ENCODE measurements at places on chromosomes 6 and 20. TPM values are rescaled to one million over a fixed set of nuclear protein-coding genes. Genes with fewer than 3 reads are reported as not detected.

BPIFA1 gene
- total RNA-seq = not detected

ROS1 gene
- not detected for total RNA-seq

OR2J1 gene
- total RNA-seq = not detected

IFT52 gene
- total RNA-seq = 14.0 TPM

C6orf118 gene
- not detected for total RNA-seq

LINC00237 gene
- total RNA-seq = not detected

GPLD1 gene
- total RNA-seq = 0.67 TPM

SLCO4A1 gene
- total RNA-seq = 43.4 TPM

SLC13A3 gene
- 0.07 TPM for total RNA-seq

KIAA1755 gene
- not detected for total RNA-seq

HLA-DRA gene
- total RNA-seq = 4.3 TPM

JARID2 gene
- total RNA-seq = 43.0 TPM

C6orf132 gene
- 0.14 TPM for total RNA-seq

ZC3H12D gene
- 72.2 TPM for total RNA-seq

- H3K4me1 ChIP-seq = no peaks in the 10 kb centered on the region
- no peak overlapping the region for H3K27ac ChIP-seq
- peaks cover 4% of the 10 kb centered on the region for H3K27me3 ChIP-seq
- no peaks in the 10 kb centered on the region for H3K36me3 ChIP-seq
Measured at GRCh38 chr6:51965222-51965801, 122.1 kb downstream of the PKHD1 start.

- no peak overlapping the region for H3K27ac ChIP-seq
- no peak for DNase-seq
- H3K27me3 ChIP-seq = no peaks in the 10 kb centered on the region
Measured at GRCh38 chr6:81621816-81622395, 130.6 kb downstream of the TENT5A start.

- H3K4me1 ChIP-seq = no peaks in the 10 kb centered on the region
- no peaks in the 10 kb centered on the region for H3K36me3 ChIP-seq
- no peaks in the 10 kb centered on the region for H3K27me3 ChIP-seq
Measured at GRCh38 chr6:110334423-110335180, 23.5 kb downstream of the METTL24 start.

- no peaks in the 10 kb centered on the region for H3K27me3 ChIP-seq
- no peaks in the 10 kb centered on the region for H3K4me1 ChIP-seq
- H3K36me3 ChIP-seq = peaks cover 24% of the 10 kb centered on the region
- DNase-seq = no peak
- no peak overlapping the region for H3K27ac ChIP-seq
- H3K4me3 ChIP-seq = no peak overlapping the region
Measured at GRCh38 chr20:13442986-13443385, 195.7 kb downstream of the TASP1 start.

DNA sequence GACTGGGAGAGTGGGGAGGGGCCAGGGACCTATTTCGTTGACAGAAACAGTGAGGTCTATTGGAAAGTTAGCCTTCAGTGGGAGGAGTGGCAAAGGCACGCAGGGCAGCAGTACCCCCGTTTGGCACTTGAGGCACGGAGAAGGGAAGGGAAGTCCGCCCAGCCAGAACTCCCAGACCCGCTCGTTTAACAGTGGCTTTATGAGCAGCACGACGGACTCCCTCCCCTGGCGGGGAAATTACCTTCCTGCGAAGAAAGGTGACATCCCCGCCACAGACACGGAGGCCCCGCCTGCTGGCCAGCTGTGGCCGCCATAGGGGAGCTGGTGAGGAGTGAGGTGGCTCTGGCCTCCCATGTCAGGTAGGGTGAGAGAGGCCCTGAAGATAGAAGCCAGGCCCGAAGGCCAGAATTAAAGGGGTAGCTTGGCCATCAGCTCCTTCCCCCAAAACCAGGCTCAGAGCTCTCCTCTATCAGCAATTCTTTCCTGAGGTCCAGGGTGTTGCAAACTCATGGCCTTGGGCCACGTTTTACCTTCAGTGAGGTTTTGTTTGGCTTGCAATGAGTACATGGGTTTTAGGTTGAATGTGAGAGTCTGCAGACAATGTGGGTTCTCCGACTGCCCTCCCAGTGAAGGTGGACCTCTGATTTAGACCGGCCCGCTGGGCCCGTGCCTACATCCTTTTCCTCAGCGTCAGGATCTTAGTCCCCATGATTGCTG lies 123.7 kb downstream of the MRPL14 start:
- peak overlapping the region; percentile 58 for H3K4me3 ChIP-seq
- peak; percentile 40 for DNase-seq
- peaks cover 16% of the 10 kb centered on the region for H3K27me3 ChIP-seq
- H3K27ac ChIP-seq = no peak overlapping the region

- peak; percentile 88 for DNase-seq
- H3K27me3 ChIP-seq = peaks cover 41% of the 10 kb centered on the region
- H3K4me1 ChIP-seq = peaks cover 35% of the 10 kb centered on the region
- no peak overlapping the region for H3K27ac ChIP-seq
Measured at GRCh38 chr6:52227495-52227894, 16.8 kb downstream of the IL17F start.

- peaks cover 4% of the 10 kb centered on the region for H3K4me1 ChIP-seq
- DNase-seq = no peak
- no peaks in the 10 kb centered on the region for H3K36me3 ChIP-seq
Measured at GRCh38 chr6:5471637-5472398, 210.5 kb downstream of the FARS2 start.

DNA sequence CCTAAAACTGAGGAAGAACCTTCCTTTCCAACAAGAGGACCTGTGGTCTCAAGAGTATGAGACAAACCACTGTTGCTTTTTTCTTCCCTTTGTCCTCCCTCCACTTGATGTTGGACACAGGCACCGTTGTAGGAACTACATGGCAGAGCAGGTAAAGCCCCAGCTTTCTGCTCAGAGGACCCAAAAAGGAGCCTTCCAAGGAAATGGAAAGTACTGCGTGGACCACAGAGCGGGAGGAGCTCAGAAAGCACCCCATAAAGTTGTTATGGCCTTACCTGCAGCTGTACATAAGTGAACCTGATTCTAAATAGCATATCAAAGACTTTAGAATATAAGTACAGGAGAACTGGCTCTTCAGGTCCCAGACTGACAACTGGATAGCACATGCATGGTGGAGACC lies 29.4 kb downstream of the TMEM74B start:
- H3K27ac ChIP-seq = no peak overlapping the region
- peaks cover 5% of the 10 kb centered on the region for H3K4me1 ChIP-seq
- peaks cover 56% of the 10 kb centered on the region for H3K36me3 ChIP-seq
- DNase-seq = no peak

GRCh38 chr6:87481931-87482330 lies 9.2 kb downstream of the SLC35A1 start:
- no peak for DNase-seq
- H3K27me3 ChIP-seq = no peaks in the 10 kb centered on the region
- H3K36me3 ChIP-seq = peaks cover 26% of the 10 kb centered on the region
- H3K4me3 ChIP-seq = no peak overlapping the region

DNA sequence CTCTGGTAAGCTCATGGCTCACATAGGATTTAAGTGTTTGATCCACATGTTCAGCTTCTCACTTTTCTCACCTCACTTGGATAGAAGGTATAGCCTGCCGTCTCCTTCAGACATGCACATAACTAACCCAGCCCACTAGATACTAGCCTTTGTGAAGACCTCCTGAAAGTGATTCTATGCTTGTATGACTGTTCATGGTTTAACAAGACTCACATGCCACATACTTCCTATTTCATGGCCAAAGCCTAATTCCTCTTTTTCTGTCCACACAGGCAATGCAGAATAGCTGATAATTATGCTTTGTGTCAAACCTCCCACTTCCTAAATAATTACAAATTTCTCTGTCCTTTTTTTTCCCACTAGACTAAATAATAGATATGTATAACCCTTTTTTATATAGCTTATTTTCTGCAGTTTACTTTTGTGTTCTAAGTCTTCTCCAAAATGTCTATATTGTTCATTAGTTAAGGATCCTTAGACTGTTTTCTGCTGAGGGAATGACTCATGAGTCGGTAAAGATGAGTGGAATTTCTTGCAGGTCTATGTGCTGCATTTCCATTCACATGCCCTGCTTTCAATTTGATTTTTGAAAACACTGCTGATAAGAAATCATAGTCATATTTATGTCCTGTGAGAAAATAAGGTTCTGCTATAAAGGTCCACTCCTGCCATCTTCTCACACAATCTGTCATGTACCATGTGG lies 43.0 kb downstream of the HDDC2 start:
- H3K4me3 ChIP-seq = no peak overlapping the region
- no peaks in the 10 kb centered on the region for H3K27me3 ChIP-seq
- H3K36me3 ChIP-seq = no peaks in the 10 kb centered on the region
- H3K4me1 ChIP-seq = no peaks in the 10 kb centered on the region
- no peak for DNase-seq

- peaks cover 62% of the 10 kb centered on the region for H3K36me3 ChIP-seq
- H3K4me1 ChIP-seq = peaks cover 3% of the 10 kb centered on the region
- H3K4me3 ChIP-seq = no peak overlapping the region
- no peak for DNase-seq
- no peaks in the 10 kb centered on the region for H3K27me3 ChIP-seq
- no peak overlapping the region for H3K27ac ChIP-seq
Measured at GRCh38 chr6:105326833-105327770, 75.8 kb downstream of the PREP start.

DNA sequence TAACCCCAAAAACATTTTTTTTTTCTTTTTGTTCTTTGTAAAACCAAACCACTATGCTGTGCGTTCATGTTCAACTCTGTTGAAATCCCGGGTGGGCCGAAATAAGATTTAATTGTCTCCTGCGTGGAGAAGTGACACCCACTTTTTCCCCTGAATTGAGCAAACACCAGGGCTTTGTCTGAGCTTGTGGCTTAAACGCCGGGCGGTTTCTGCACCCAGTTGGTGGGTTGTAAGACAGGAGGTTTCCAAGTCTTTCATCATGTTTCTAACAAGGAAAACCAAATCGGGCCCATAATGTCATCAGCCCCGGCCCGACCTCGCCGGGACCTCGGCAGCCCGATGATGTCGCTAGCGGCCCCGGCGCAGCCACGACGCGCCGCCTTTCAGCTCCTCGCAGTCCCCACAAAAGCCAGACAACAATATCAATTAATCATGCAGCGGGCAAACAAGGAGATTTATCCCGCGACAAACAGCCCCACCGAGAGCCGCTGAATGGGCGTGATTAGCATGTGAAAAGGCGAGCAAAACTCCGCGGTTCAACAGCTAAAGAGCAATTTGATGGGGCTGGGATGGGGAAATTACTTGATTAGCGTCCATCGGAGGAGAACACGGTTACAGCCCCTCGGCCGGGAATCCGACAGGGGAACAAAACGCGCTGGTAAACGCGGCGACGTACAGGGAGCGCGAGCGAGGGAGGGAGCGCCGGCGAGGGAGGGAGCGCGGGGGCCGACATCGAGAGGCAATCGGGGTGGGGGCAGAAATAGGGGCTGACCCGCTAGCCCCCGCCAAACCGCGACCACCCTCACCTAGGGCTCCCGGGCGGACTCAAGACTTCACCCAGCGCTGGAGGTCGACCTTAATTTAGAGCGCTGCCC lies 5.3 kb downstream of the LINC00237 start:
- peaks cover 67% of the 10 kb centered on the region for H3K27me3 ChIP-seq
- H3K27ac ChIP-seq = peak overlapping the region; percentile 92
- peaks cover 34% of the 10 kb centered on the region for H3K4me1 ChIP-seq
- DNase-seq = peak; percentile 63

DNA sequence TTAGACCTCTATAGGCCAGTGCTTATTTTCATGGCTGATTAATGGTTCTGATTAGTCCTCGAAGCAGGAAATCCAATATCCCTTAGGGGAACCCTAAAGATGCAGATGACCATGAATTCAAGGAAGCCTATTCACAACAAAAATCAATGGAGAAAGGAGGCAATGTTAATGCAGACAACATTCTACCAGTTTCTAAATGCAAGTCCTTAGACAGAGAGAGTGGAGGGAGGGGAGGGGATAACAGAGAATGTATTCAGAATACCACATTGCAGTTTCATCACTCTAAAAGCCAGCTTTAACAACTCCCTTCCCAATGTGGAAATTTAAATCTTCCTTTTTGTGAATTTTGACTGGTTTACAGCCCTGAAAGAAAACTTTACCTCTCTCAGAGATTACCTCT lies 87.1 kb upstream of the POU3F2 start:
- no peaks in the 10 kb centered on the region for H3K36me3 ChIP-seq
- H3K27ac ChIP-seq = no peak overlapping the region
- H3K4me1 ChIP-seq = no peaks in the 10 kb centered on the region

- H3K4me3 ChIP-seq = no peak overlapping the region
- H3K27ac ChIP-seq = no peak overlapping the region
- H3K27me3 ChIP-seq = peaks cover 10% of the 10 kb centered on the region
- H3K4me1 ChIP-seq = peaks cover 3% of the 10 kb centered on the region
Measured at GRCh38 chr20:19901226-19901625, 115.9 kb upstream of the NAA20 start.

DNA sequence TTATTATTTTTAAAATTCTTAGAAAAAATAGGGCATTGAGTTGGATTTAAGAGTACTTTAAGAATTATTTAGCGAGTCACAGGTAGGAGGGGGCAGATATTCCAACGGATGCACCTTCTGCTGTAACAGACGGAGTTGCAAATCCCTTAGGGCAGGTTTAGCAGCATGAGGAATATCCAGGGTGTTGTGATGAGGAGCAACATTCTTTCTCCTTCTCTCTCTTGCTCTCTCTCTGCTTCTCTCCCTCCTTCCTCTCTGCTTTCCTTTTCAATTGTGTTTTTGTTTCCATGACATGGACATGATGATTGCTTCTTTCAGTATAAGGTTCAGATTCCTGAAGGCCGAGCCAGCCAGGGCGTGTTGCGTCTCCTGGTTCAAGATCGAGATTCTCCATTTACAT lies 28.9 kb downstream of the CDH26 start:
- no peak for DNase-seq
- H3K36me3 ChIP-seq = peaks cover 2% of the 10 kb centered on the region
- H3K27ac ChIP-seq = no peak overlapping the region

DNA sequence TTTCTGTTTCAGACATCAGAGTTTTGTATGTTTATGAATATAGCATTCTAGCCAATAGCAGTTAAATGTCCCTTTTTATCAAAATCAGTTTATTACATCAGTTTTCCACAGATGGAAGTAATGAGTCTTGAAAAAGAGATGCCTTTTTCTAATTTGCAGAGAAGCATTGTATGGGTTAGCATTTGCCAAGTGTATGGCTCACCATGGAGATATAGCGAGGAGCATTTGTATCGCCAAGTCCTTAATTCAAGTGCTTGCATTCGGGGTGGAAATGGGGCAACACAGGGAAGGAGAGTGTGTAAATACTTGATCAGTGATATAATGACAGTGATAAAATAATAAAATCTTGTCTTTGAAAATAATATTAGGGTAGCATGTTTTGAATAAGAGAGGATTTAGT lies 42.9 kb downstream of the TXLNB start:
- no peak for DNase-seq
- H3K27ac ChIP-seq = peak overlapping the region; percentile 22
- H3K4me3 ChIP-seq = no peak overlapping the region
- no peaks in the 10 kb centered on the region for H3K36me3 ChIP-seq
